Left colon (tissue), 2 donors: ENCODE measurements at places on chromosomes 3 and 15. TPM values are rescaled to one million over a fixed set of nuclear protein-coding genes. Genes with fewer than 3 reads are reported as not detected.

GRCh38 chr3:157532529-157533297 lies 29.5 kb upstream of the VEPH1 start:
- no peak for DNase-seq

DNA sequence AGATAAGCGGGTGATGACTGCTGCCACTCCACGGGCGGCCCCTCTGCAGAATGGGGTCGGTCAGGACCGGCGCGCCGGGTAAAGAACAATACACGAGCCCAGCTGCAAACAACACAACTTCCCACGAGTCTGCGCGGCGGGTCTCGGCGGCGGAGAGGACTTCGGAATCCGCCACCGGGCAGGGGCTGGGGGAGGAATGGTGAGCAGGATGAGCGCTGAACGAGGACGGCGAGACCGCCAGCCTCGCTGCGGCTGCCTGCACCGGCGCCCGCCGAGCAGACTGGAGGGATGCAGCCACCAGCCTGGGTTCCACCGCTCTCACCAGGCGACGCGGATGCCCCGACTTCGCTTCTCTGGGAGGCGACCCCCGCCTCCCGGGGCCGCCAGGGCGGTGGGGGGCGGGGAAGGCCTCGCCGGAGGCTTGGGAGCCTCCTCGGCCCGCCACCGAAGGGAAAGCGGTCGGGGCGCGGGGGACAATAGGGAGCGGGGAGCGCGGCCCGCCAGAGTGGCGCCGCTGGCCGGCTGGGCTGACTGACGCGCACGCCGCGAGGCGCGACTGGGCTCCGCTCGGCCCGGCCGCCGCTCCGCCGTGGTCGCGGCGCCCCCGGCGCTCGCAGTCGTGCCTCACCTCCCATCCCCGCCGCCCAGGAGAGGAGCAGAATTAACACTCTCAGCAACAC lies 515 bp downstream of the ADAM10 start:
- DNase-seq, result peak; percentile 34

- no peak for DNase-seq
Measured at GRCh38 chr3:79361748-79362378, 405.9 kb downstream of the ROBO1 start.

GRCh38 chr15:101184830-101185229 lies 67.0 kb downstream of the CHSY1 start:
- no peak for DNase-seq

DNA sequence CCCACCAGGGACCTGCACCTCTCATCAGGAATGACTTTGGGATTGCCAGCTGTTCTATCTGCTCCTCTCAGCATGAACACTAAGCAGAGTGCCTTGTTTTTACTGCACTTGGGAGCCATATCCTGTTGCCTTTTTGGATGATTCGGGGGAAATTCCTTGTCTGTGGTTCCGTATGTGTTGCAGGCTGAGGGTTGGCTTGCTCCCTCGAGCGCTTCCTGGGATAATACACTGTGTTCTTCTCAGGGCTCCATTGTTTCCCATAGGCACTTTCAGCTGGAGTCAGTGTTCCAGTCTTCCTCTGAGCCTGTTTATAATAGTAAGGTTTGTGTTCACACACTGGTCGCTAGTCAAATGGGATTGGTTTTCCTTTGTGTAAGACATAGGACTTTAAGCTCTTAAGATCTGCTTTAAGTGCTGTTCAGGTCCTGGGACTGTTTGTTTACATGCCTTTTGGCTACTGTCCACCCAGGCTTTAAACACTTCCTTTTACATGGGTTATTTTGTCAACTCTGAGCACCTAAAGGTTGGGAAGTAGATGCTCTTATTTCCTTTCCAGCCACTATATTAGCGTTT lies 23.4 kb downstream of the BOC start:
- no peak for DNase-seq

GRCh38 chr3:10817506-10817905 lies 1.5 kb downstream of the SLC6A11 start:
- no peak for DNase-seq

Gene IL20RB
- total RNA-seq, result 0.89 TPM

Gene AGBL1
- 0.34 TPM for total RNA-seq
